ENCODE measurements at places on chromosomes 1 and 21.

DNA sequence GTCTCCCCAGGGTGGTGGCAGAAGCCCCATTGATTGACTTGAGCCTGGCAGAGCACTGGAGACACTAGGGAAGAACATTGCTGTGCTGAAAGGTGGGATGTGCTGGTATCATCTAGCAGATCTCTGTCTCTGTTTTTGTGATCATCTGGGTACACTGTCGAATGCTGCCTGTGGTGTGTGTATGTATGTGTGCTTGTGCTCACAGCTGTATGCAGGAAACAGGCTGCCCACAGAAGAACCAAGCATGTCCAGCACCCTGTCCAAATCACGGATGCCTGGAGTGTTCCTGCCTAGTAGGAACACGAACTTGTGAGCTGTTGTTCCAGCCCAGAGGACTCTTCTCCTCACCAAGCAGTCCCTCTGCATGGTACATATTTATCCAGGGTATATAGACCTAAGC is 1.5 kb downstream of the BRINP2 start:
- no peak for DNase-seq

DNA sequence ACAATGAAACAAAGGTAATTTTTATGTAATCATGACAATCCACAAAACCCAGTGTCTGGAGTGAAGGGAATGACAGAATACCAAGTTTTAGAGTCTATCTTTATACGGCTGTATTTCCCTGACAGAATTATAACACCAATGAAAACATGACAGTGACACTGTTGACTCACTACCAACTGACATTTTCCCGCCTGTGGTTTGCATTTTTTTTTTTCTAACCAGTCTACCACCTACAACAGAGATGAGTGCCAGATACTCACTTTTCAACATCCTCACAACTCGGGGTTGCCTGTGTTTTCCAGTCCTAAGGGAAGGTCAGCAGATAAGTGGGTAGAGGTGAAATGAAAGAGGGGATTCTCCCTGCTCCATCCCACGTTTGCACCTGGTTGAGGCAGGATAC is 118.9 kb downstream of the KCNJ6 start:
- DNase-seq, result no peak

- no peak for DNase-seq
Observed at GRCh38 chr1:66575739-66576138, 41.8 kb downstream of the SGIP1 start.

- DNase-seq, result no peak
Observed at GRCh38 chr1:33042831-33043230, 6.1 kb upstream of the AK2 start.

- no peak for DNase-seq
Observed at GRCh38 chr1:93710499-93711453, 29.1 kb upstream of the BCAR3 start.

DNA sequence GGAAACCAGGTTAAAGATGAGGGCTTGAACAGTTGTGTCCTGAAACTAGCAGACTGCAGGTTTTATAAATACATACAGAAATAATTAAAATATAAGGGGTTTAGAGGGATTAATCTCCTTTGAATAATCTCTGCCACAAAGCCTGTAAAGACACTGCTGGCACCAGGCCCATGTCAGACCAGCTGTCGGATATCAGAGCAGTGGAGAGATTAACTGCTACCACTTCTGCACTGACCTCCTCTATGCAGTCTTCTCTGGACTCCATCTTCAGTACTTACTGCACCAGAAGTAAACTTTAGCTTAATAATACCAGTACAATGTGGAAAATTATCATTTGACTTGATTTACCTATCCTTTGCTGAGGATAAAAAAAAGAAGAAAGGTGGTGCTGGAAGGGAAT is 128.6 kb downstream of the LHX4 start:
- no peak for DNase-seq

DNA sequence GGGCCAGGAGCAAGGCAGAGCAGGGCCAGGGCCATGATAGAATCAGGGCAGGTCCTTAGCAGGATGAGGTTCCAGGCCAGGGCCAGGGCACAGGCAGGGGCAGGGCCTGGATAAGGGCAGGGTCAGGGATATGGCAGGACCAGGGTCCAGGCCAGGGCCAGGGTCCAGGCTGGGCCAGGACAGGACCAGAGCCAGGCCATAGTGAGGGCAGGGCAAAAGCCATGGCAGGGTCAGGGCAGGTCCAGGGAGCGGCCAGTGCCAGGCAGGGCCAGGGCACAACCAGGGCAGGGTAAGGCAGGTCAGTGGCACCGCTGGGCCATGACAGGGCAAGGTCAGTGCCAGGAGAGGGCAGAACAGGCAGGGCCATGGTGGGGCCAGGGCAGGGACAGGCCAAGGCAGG is 152.2 kb downstream of the LIPI start:
- no peak for DNase-seq

- peak; percentile 60 for DNase-seq
Observed at GRCh38 chr1:43058545-43059360, 100.1 kb upstream of the SLC2A1 start.

GRCh38 chr1:193260056-193260745 is 73.8 kb upstream of the B3GALT2 start:
- no peak for DNase-seq

- no peak for DNase-seq
Observed at GRCh38 chr21:25752416-25752815, 17.6 kb downstream of the GABPA start.

DNA sequence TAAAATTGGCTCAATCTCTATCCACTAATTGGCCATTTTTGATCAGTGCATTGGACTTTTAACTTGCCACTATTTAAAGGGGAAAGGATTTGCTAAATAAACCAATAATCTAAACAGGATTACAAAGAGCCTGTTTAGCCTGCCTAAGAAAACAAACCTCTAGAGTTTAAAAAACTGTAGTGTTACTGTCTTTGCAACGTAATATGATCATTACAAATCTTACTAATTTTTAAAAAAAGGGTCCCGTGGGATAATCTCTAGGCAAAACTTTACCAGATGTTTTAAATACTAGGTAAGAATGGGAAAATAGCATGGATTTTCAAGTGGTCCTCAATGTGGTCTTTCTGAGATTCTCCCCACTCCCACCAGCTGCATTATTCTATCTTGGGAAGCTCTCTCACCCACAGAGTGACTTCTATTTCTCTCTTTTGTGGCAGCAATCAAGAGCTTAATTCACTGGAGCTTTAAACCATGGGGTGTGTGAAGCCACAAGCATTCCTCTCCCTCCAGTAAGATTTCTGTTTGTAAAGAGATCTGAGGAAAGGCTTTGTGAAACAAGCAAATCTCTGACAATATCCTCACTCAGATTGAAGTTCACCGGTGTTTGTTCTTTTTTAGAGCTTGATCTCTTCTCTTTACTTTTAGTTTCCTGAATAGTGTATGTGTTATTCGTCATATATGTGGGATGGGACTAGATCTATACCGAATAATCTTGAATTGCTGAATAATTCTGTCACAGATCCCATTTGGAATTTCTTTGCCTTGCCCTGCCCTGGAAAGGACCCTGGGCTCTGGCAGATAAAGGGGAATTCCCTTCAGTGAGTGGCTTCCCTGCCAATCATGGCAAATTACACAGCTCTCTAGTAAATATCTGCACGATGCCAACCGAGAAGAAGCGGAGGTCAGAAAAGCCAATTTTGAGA is 132.2 kb downstream of the TLR5 start:
- DNase-seq, result no peak

- no peak for DNase-seq
Observed at GRCh38 chr1:204227351-204227750, 13.6 kb upstream of the GOLT1A start.

DNA sequence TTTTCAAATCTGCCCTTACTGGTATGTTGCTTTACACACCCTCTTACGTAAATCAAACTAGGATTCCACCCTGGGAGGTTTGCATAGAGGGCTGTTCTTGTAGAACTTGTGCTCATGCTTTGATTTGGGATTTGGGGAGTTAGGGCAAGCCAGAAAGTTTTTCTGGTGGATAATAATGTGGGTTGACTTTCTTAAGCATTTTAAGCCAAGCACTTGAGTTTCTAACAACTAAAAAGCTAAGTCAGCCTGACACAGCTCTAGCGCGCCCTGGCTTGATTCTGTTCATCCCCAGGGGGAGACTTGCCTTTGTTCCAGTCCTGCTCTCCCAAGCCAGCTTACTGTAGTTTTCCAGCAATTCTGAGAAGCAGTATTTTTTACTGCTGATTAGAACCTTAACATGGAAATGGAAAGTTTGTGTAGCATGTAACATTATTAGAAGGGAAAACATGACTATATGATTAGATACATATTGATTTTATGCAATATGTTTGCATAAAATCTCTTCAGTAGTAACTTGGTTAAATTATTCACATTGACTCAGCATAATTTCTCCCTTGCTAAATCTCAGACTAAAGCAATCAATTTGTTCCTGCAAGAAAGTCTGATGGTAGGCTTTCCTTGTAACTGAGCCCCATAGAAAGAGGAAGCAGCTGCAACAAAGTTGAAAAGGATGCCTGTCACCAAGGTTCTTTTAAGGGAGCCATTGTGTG is 11.0 kb upstream of the PGD start:
- peak; percentile 84 for DNase-seq

- DNase-seq, result no peak
Observed at GRCh38 chr1:12436817-12437599, 181.0 kb downstream of the DHRS3 start.

DNA sequence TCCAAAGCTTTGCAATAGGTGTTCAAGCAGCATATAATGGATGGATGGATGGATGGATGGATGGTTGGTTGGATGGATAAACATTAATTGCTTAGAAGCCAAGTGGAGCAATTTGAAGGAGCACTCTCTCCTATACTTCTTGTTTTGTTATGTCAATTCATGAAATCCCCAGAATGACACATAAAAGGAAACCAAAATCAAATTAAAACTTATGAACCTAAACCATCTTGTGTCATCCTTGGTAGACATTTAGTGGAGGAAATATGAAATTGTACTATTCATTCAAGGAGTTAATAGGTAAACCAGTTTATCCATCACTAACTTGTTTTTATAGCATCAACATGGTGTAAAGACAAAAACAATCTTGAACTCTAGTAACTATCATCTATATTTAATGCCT is 122.5 kb downstream of the NR5A2 start:
- no peak for DNase-seq

DNA sequence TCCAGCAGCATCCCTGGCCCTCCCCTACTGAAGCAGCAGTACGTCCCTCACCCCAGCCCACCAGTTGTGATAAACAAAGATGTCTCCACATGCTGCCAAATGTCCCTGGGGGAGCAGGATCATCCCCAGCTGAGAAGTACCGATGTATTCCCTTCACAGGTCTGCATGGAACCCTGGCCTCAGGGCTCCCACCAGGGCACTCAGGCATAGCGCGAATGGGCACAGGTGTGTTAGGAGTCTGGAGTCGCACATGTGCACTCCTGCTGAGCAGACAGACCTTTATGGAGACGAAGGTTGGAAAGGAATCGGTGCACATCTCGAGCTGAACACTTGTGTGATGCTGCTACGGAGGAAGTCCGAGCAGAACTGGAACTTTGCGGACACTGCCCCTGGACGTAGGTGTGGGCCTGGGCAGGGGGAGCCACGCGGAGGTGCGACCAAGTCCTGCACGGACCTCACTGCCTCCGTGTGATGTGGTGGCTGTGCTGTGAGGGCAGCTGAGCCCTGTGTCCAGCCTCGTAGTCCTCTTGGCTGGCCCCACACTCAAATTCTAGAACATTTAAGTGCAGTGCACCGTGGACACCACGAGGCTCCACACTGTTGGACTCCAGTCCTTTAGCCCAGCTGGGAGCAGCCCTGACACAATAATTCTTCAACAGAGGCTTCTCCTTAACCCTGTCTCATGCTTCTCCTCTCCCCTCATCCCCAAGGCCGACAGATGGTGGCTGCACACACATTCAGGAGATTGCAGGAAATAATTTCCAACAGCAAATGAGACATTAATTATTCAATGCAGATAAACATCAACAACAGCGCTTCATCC is 43.4 kb downstream of the RSPH1 start:
- no peak for DNase-seq

DNA sequence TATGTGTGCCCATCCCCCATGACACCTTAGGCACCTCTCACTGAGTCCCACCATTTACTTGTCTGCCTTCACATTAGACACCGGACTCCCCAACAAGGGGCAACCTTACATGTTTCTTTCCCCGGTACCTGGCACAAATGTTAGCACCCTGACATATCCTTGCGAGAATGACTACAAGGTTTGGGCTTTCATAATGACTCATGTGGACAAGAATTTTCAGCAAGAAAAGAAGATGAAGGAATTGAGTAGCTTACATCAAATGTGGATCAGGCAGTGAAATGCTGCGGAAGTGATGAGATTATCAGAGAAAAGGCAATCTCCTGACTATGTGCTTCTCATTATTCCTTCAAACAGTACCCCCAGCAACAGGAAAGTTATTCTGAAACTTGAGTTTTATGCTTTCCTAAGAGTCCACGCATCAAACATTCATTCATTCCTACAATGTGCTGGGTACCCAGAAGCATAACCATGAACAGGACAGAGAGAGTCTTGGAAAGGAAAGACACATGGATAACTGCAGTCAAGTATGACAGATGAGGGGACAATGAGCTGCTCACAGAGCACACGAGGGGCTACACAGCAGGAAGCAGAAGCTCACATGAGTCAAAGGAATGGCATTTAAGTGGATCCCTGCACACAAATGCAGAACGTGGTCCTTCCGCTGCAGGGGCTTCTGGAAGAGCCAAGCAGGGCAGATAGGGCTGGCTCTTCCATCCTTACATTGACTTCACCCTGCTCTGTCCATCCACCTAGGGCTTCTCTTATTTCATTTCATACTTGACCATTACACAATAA is 112.1 kb downstream of the PCNX2 start:
- DNase-seq, result no peak

DNA sequence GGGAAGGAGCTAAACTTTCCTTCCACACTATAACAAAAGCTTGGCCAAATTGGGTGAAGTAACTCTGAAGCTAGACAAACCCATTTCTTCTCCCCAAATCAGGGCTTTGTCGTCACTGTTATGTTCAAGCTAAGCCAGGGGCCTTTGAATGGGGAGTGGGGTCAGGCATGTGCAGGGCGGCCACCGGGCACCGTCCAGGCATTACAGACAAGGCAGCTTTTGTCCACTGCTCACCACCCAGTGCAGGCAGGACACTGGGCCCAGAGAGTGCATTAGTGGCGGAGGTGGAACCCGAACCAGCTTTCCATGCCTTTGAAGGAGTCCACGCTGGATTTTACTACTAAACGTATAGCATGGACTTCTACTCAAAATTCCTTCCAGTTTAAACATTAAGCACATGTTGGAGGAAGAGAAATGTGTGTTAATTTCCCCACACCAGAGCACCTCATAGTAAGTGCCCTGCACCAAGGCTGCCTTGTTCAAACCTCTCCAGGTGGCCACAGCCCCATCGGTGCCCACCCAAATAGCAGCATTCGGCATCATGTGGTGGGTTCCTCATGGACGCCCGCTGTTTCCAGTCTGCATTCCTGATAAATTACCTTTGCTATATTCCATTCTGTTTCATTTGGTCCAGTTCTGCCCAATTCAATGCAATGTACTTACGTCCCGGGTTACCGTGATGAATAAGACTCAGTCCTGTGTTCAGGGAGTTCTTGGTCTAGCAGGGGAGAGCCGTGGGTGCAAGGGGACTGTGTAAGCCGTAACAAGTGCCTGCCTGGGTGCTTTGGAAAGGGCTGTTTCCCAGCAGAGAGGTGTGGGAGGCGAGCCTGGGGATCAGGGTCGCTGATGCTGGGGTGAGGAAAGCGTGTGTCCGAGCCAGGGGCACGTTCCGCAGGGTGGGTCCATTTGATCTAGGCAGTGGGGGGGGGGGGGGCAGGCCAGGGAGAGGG is 1.6 kb downstream of the UBASH3A start:
- no peak for DNase-seq
